ENCODE measurements at places on chromosomes 2 and 18.
A peak's percentile ranks its signal among the peaks of the same experiment; 100 is the strongest.

DNA sequence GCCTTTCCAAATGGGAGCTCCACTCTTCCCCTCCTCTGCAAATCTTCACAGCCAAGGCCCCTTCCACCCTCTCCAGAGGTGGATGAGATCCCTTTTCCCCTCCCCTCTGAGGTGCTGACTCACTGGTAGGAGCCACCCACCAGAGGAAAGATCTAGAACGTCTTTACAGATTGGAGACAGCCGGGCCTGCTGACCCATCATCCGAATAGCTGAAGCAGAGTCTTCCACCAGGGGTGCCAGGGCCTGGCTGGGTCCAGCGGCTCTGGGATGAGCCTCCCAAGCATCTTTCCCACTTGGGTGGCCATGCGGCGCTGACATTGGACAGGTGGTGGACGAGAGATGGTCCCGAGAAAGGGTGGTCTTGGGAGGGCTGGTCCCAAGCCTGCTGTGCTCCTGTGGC, 9.0 kb downstream of the ERFE start:
- peak; percentile 5 for DNase-seq

DNA sequence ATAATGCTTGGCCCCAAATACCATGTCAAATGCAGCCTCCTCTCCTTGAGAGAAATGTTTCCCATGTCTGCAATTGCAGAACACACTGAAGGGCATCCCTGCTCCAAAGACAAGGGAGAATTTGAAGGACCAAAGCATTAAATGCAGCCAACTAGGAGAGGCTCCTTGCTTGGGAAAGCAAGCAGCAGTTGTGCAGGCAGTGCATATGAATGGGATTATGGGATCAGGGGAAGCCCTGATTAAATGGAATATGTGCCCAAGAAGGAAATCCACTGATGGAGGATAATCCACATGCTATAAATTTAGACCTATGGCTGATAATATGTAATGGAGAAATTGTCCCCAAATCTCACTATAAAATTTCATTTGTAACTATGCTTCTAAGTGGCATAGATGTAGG, 116.1 kb downstream of the NCKAP5 start:
- no peak for DNase-seq

GRCh38 chr2:190786404-190787166, 94.0 kb upstream of the GLS start:
- DNase-seq = no peak

DNA sequence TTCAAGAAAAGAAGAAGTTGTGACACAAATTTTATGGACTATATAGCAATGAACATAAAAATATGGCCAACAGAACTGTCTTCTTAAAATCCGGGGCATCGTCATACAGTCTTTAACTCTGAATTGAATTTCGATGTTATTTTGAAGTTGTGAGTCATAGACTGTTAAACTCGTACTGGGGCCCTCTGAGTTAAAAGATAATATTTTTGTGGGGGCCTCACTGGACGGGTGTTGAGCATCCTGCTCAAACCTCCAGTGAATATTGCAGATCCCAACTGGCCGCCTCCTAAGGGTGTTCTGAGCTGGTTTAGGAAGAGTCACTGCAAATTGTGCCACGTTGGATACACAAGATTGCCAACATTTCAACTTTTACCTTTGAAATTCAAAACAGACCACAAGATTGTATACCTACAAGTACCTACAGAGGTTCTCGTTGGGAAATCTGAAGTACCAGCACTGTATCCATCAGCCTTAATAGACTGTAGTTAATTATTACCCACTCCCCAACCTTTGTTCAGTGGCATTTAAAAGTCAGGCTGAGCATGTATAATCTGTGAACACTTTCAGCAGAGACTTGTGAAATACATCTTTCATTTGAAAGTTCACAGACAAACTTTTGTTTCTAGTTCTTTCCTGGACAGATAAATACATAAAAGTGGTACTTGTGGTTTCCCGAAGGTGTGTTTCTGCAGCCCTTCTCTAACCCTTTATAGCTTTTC, 27.8 kb downstream of the KLHL23 start:
- DNase-seq = no peak

DNA sequence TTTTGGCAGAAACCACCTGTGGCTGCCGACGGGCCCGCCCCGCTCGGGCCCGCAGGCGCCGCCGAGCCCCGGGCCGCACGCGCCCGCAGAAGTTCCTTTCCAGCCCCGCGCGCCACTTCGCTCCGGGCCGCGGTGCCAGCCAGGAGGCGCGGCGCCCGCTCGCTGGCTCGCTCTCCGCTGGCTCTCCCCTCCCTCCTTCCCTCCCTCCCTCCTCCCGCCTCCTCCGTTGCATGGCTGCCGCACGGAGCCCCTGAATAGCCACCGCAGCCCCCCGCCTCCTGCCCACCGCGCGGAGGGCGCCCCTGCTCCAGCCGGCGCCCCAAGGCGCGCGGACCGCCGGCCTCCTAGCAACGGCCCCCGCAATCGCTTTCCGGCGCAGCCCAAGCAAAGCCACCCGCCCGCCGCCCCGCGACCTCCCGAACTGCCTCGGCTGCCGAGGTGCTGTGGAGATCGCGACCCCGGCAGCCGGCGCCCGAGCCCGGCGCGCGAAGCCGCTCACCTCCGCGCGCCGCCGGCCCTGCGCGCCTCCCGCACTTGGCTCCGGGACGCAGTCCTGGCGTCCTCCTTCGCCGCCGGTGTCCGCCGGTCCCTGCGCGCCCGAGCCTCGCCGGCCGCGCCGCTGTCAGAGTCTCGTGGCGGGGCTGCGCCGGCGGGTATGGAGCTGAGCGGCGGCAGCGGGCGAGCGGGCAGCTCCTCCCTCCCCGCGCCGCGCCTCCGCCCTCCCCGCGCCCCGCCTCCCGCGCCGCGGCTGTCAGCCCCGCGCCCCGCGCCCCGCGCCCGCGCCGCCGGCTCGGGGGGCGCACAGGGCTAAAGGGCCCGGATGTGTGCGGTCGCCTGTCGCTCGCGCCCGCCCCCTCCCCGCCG, at the start of gene ZBTB7C:
Gene ZBTB7C (minus strand): TSS at position 657 of the 864 bp plus-strand sequence.
- peak; percentile 12 for DNase-seq

DNA sequence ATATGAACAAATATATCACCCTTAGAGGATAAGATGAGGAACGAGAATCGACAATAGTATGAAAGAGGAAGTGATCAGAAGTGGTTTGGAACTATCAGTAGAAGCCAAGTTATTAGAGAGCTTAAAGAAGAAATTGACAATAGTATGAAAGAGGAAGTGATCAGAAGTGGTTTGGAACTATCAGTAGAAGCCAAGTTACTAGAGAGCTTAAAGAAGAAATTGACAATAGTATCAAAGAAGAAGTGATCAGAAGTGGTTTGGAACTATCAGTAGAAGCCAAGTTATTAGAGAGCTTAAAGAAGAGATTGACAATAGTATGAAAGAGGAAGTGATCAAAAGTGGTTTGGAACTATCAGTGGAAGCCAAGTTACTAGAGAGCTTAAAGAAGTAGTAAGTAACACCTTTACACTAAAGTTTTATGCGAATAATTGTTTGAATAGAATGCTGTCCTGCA, 175.5 kb downstream of the ZNF407 start:
- no peak for DNase-seq

- DNase-seq = no peak
Measured at GRCh38 chr2:10579441-10579840, 110.3 kb downstream of the NOL10 start.

- no peak for DNase-seq
Measured at GRCh38 chr18:36650266-36650665, 178.5 kb downstream of the TPGS2 start.

- no peak for DNase-seq
Measured at GRCh38 chr2:237488295-237488694, 1.2 kb downstream of the MLPH start.

- no peak for DNase-seq
Measured at GRCh38 chr2:98946855-98947254, 10.8 kb upstream of the CRACDL start.

- no peak for DNase-seq
Measured at GRCh38 chr2:46377666-46378560, 80.7 kb downstream of the EPAS1 start.

DNA sequence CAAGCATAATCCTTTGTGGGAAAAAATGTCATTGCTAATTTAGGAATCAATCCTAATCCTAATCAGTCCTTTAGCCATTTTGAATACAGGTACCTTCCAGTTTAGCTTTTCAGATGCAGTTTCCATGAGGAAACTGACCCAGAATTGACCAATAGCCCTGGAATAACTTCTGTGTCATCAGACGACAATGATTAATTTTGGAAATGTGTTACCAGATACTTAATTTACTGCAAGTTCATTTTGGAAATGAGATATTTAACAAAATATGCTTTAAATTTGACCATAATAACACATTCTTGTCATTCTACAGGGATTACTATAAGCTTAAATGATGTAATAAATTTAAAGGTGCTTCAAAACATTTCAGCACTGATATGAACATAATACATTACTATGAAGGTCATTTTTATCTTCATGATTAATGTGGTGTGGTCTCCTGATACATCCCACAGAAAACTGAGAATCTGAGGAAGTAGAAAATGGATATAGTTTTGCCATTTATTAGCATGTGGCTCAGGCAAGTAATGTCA, 129.8 kb upstream of the SH3BP4 start:
- DNase-seq = no peak

GRCh38 chr2:197675246-197675645, at the start of gene RFTN2:
RFTN2 (minus strand) TSS chr2:197675587; CDS start chr2:197675458, 129 bp downstream.
- DNase-seq = no peak

- DNase-seq = no peak
Measured at GRCh38 chr2:158619496-158619895, 162.7 kb downstream of the PKP4 start.

DNA sequence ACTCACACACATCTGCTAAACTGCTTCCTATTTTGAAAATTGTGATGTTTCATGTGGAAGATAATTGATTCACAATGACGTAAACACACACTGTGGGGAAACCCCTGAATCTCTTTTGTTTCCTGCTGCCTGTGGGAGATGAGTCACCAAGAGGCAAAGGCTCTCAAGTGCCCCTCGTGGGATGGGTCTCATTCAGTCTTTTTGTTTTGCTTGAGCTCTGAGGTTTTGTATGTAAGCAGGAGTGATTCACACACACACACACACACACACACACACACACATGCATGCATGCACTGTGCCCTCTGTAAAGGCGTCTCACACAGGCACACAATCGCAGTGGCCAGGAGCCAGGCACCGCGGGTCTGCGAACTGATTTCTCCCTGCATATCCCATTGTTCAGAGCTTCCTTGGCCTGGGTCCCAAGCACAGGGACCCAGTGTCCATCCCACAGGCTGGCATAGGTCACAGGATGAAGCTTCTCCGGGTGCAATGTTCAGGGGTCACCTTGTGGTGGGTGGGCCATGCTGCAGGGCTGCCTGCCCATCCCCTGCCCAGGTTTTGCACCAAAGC, 12.1 kb upstream of the ARHGEF4 start:
- peak; percentile 71 for DNase-seq

- DNase-seq = no peak
Measured at GRCh38 chr2:23513872-23514793, 129.2 kb downstream of the KLHL29 start.

- no peak for DNase-seq
Measured at GRCh38 chr2:190655113-190655512, 6.2 kb downstream of the NAB1 start.

DNA sequence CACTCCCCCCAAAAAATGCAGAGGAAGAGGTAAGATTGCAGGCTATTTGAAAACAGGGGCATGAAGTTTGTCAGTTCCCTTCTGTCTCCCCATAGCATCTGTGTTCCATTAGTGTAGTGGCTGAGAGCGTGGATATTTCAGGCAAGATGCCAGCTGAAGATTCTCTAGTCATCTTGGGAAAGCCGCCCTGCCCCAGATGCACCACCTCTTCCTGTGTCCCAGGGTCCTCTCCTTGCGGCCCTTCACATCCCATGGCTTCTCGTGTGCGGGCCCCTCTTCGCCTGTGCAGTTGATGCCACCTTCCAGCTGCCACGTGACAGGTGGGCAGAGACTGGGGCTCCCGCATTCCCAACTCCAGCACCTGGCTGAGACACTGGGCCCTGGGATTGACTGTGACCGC, 16.1 kb downstream of the TMEM127 start:
- DNase-seq = no peak

- DNase-seq = no peak
Measured at GRCh38 chr2:95056461-95057459, 31.3 kb downstream of the MAL start.

DNA sequence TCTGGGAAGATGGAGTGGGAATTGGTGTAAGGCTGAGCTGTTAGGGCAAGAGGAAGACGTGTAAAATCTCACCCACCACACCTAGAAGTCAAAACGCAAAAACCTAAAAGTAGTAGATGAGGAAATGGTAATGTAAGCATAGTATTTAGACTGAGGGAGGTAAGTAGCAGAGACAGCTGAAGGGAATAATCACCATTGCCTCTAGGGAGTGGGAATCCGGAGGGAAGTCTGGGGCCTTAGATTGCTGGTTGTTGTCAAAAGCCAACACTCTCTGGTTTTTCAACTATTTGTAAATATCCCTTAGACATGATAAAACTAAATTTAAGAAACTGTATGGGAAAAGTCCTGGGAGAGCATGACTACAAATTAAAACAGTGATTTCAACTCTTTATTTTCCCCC, 28.7 kb upstream of the MYCN start:
- no peak for DNase-seq

- DNase-seq = no peak
Measured at GRCh38 chr2:239523954-239524330, 123.1 kb upstream of the HDAC4 start.

DNA sequence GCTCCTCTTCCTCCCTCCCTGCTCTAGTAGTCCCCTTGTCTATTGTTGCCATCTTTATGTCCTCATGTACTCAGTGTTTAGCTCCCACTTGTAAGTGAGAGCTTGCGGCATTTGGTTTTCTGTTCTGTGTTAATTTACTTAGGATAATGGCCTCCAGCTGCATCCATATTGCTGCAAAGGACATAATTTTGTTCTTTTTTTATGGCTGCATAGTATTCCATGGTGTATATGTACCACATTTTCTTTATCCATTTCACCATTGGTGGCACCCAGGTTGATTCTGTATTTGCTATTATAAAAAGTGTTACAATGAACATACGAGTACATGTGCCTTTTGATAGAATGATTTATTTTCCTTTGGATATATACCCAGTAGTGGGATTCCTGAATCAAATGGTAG, 12.5 kb downstream of the PIKFYVE start:
- no peak for DNase-seq

DNA sequence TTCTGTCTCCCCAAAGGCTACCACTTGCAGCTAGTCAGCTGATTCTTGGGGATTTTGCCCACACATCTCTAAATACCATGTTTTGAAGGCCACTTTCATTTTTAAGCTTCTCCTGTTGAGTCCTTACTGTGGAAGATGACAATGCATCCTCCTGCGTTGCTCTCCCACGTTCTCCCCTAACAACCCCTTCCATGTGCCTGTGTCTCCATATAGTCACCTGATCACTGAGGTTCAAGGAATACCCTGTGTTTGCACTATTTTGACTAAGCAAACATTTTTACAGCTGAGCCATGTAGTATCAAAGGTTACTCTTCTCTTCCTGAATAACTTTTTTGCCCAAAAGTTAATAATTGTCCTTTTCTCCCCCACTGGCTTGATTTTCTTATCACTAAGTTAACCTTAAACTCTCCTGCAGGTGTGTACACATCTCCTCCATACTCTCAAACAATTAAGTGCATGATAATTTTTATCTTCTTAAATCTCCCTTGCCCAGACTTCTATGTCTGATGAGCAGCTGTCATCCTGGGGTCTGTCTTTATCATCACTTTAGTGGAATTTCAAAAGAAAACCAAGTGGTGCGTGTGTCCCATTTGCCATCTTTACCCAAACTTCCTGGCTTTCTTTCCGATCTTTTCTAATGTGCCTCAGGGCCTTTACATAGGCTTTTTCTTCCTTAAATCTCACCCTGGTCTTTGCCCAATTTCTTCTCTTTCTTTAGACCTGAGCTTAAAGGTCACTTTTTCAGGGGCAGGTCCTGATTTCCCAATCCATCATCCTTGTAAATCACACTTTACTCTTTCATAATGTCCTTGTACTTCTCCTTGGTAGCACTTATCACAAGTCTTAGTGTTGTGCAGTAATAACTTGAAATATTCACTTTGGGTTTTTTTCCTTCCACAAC, 85.2 kb upstream of the SPATS2L start:
- no peak for DNase-seq
